Hematopoietic multipotent progenitor cell treated with erythropoietin and hydrocortisone succinate and interleukin-3 and kit ligand, for 4 days (in vitro differentiated cells): ENCODE measurements at places on chromosomes 7 and 10.

GRCh38 chr7:17105701-17106100 is 192.8 kb upstream of the AHR start:
- no peak for DNase-seq

DNA sequence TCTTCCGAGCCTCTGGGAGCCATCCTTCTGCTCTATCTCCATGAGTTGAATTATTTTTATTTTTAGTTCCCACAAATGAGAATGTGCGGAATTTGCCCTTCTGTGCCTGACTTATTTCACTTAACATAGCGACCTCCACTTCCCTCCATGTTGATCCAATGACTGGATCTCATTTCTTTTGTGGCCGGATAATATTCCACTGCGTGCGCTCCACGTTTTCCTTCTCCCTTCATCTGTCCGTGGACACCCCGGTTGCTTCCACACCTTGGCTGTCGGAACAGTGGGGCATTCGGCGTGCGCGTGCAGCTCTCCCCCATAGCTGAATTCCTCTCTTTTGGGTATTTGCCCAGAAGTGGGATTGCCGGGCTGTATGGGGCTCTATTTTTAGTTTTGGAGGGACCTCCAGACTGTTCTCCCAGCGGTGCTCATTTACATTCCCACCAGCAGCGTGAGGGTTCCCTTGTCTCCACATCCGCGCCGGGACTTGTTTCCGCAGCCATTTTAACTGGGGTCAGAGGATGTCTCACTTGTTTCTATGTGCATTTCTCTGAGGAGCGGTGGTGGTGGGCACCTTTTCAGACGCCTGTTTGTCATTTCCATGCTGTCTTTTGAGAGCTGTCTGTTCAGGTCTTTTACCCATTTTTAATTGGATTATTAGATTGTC is 51.0 kb upstream of the SUN1 start:
- no peak for DNase-seq

- peak; percentile 80 for DNase-seq
These were observed 58.3 kb downstream of the VCL start for GRCh38 chr10:74056050-74056818.

DNA sequence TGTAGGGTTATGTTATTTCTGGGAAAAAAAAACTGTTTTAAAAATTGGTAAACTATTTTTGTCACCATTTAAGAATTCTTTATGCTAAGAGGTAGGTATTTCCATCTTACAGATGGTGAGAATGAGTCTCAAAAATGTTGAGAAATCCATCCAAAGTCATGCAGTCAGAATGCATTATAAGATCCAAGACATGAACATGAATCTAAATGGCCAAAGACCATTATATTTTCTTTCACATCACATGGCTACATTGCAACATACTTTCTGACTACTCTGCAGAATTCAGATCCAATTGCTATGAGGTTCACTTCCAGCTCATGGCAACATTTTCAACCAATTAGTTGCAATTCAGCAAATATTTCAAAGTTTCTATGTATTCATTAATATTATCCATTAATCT is 181.2 kb downstream of the TWIST1 start:
- DNase-seq: no peak

- no peak for DNase-seq
These were observed 112.8 kb downstream of the LARP4B start for GRCh38 chr10:818526-819220.

DNA sequence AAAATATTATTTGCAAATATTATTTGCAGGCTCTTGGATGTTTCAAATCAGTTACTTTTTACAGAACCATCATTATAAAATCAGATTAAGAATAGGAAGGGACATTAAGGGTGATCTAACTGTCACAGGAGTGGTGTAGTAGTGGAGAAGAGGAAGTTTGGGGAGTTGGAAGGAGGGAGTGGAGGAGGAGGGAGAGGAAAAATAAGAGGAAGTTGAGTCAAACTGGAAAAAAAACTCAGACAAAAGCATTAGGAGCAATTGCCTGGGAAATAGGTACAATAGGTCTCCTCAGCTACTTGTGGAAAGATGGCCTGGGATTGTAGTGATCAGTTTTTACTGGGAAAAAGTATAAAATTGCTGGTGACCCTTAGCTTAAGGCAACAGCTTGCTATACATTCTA is 77.7 kb upstream of the GPR37 start:
- peak; percentile 29 for DNase-seq

GRCh38 chr7:126948664-126949063 is 304.1 kb downstream of the GRM8 start:
- DNase-seq: no peak

- no peak for DNase-seq
These were observed 249.7 kb upstream of the PITRM1 start for GRCh38 chr10:3422282-3422681.

DNA sequence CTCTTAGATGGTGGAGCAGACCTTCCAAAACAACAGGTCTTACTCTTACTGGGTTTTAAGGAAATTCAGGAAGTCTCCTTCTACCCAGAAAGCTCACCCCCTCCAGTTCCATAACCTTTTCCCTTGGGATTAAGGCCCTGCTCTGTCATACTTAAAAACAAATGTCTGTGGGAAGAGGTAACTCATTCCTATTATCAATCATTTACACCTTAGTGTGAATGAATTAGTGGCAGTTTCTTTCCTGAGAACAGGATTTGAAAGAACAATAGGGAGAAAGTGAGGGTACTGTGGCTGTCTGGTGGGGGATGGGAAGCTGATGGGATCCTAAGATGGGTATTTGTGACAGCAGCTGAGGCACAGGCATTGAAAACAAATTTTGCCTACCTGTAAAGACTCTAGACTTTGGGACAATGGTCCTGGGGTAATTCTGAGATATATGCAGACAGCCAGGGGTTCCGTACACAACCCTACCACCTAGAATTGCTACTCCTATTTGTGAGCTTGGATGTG is 22.2 kb upstream of the PDLIM1 start:
- no peak for DNase-seq

DNA sequence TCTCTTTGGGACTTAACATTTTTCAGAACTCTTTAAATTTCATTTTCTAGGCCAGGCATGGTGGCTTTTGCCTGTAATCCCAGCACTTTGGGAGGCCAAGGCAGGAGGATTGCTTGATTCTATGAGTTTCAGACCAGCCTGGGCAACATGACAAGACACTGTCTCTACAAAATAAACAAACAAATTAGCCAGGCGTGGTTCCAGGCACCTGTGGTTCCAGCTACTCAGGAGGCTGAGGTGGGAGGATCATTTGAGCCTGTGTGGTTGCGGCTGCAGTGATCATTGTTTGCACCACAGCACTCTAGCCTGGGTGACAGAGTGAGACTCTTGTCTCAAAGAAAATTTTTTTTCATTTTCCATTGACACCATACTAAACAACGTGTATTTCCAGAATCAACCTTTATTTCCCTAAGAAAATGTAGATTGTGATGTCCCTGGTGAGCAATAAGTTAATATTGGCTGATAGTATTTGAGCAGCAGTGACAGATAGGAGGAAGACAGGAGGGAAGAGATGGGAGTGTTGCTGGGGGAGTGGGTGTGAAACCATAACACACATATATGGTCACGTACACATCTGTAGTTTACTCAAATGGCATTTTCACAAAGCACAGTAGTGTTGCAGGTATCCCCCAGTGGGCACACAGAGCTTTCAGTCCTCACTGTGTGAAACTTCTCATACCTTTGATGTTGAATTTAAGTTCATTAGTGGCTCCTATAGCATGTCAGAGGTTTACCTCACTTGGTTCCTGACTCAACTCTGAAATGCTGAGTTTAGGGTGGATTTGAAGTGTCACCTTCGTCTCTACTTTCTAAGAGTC is 205.6 kb downstream of the AUTS2 start:
- no peak for DNase-seq

DNA sequence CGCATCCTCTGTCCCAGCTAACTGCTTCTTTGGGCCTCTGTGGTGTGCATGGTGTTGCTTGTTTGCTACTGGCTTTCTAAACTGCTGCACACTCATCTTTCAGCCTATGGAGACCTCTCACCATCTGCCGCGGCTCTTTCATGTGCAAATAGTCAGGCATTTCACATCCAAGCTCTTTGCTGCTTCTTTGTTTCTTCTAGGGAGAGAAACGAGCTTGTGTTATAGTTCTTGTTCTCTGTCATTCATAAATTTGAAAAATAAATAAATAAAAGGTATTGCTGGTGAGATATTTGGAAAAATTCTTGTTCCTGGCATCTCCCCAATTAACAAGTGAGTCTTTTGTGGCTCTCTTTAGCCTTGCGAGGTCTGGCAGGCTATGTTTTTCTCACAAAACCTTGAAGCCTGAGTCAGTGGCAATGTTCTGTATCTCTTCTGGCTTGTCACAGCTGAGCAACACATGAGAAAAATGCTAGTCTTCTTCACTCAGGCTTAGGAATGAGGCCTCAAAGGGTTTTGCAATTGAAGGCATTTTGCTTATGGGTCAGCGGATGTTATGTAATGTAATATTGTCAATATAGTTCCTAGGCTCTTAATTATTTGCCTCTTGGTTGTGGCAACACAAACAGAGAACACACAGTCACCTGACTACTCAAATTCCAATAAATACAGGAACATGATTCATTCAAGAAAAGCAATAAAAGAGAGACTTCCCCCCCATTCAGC is 274.0 kb downstream of the FRMD4A start:
- no peak for DNase-seq

DNA sequence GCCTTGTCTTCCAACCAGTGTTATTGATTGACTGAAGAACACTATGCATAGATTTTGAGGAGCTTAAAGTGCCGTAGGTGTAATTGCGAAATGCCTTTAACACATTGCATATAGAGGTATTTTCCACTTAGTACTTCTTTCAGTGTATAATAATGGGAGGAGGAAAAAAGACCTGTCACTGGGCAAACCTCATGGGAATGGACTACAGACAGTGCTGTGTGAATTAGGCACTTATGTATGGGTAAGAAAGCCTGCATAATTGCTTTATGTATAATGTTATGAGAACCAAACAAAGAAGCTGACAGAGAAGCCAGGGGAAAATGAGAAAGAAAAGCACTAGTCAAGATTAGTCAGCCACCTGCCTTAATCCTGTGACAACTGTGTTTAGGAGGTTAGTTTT is 12.4 kb upstream of the SCRN1 start:
- no peak for DNase-seq

GRCh38 chr10:127011174-127011573 is 105.9 kb downstream of the DOCK1 start:
- DNase-seq: no peak

- DNase-seq: no peak
These were observed 196.8 kb downstream of the REEP3 start for GRCh38 chr10:63718006-63718405.

- no peak for DNase-seq
These were observed 26.3 kb downstream of the UNC5B start for GRCh38 chr10:71238626-71239025.

DNA sequence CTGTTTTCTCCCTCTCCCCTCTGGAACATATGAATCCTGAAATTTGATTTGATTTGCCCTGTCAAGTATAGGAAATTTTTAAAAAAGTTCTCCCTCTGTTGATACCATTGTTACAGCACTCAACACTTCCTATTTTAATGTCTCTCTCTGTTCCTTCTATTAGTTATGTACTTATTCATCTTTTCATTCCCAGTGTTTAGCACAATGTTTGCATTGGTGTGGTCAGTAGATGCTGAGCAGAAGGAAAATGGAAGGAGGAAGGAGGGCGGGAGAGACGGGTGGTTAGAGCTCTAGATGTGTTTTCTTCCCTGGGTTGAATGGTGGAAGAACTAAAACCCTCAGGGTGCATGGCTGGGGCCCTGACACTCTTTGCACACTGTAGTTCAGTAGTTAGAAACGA is 79.5 kb downstream of the WNT2 start:
- DNase-seq: no peak

DNA sequence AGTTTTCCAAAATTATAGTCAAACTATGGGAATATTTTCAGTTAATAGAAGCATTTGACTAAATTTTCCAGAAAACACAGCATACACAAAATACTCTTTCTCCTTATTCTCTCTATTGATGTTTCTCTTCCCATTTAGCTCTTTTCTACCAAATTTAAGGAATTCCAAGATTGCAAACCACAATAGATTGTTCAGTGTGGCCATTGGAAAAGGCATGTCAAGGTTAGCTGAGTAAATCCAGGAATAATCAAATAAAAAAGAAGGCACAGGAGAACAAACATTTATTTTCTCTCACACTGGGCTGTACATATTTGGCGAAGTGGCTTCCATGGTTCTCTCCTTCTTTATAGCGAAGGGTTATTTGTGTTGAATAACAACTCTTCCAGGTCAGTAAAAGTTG is 117.3 kb downstream of the THSD7A start:
- no peak for DNase-seq

GRCh38 chr7:149427096-149427680 is 33.7 kb downstream of the ZNF777 start:
- no peak for DNase-seq

GRCh38 chr10:103278862-103279298 is 1.9 kb downstream of the INA start:
- peak; percentile 82 for DNase-seq

DNA sequence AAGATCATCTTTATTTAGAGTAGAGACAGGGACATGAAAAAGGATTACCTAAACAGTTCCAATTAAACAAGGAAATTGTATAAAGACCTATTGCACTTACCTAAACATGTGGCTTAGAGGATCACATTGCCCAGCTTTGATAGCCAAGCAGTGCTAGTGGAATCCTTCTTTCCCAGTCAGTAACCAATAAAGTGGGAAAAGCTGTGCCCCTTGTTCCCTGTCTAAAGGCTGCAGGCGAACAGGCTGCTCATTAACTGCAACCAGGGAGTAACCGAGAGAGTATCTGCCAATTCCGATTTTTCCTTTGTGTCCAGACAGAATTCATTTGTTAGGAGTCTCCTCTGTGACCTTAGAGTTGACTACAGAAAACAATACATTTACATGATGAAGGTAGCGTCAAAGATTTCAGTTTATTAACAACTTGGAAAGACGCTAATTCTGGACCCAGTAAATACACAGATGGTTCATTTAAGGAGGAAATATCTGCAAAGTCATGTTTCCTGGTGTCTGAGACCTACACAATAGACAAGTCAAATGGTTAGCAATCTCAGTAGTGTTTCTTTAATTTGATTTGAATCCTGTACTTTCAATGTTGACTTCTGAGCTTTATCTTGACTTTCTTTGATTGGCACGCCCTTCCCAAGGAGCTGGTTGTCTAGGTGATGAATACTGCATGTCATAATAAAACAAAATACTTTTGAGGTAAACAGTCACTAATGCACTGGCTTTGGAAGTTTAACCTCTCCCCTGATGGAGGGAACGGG is 57.3 kb upstream of the MET start:
- peak; percentile 5 for DNase-seq

GRCh38 chr7:29271319-29271658 is 76.7 kb downstream of the CHN2 start:
- no peak for DNase-seq

DNA sequence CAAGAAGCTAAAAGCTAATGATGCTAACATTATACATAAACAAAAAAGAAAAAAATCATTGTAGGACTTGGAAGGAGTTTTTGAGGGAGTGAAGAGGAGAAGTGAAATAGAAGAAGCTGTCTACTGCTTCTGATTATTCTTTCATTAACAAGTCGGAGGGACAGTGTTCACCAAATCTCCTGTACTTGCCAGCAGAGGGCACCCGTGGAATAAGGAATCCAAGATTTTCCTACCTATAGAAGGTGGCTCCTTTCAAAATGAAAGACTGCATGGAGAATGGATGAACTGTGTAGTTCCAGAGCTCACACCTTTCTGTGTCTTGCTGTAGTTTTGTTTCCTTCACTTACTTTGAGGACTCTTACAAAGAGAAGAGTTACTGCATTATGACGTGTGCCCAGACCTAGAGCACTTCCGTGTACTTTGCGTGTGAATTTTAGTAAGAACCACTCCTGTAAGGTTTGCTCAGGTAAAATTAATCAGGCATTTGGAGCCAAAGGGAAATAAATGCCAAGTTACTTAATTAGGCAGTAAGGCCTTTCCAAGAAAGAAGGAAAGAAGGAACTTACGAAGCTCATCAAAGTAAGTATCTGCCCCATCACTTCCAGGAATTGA is 145.1 kb downstream of the SEMA3D start:
- peak; percentile 73 for DNase-seq
